ENCODE measurements at places on chromosomes 3 and 15.
A peak's percentile ranks its signal among the peaks of the same experiment; 100 is the strongest.

GRCh38 chr15:96374499-96374898, 44.0 kb downstream of the NR2F2 start:
- no peak for DNase-seq

GRCh38 chr3:191353022-191353777, 22.9 kb upstream of the UTS2B start:
- DNase-seq: no peak

GRCh38 chr15:49718234-49718633, 97.4 kb downstream of the DTWD1 start:
- no peak for DNase-seq

GRCh38 chr15:90638963-90639362, 78.2 kb upstream of the BLM start:
- DNase-seq: no peak

DNA sequence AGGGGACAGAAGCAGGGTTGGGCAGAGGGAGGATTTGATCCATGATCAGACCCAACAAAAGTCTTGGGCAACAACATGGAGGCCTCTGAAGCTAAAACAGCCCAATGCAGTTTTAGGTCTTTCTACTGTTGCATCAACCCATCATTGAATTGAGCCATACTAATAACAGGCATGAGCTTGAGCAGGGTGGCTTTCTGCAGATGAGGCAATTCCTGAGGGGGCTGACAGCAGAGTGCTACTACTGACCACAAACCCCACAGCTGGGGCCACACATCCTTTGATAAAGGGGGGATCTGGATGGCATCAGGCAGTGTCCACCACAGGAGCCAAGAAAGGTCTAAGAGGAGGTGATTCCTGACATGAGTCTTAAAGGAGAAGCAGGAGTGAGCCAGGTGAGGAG, 517.0 kb upstream of the PPP2R3A start:
- DNase-seq: no peak

DNA sequence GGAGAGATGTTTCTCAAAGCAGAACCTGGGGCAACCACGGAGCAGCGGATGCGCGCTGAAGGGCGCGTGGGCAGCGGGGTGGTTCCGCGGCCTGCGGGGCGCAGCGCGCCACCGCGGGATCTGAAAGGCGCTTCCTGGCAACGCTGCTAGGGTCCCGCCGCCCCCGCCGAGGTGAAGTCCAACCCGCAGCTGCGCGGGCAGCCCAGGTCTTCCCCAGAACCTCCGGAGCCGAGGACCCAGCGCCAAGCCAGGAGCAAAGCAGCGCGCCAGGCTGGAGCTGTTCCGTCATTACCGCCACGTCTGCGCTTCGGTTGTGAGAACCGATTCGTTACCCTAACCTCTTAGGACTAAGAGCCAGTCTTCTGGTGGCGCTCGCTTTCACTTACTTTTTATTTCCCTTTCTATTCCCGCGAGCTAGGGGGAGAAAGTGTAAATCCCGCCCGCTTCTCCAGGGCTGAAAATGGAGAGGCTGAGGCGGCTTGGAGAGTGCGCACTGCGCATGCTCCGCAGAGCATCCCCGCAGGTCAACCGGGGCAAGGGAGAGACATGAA, 3.2 kb upstream of the GABRG3 start:
- peak; percentile 23 for DNase-seq

DNA sequence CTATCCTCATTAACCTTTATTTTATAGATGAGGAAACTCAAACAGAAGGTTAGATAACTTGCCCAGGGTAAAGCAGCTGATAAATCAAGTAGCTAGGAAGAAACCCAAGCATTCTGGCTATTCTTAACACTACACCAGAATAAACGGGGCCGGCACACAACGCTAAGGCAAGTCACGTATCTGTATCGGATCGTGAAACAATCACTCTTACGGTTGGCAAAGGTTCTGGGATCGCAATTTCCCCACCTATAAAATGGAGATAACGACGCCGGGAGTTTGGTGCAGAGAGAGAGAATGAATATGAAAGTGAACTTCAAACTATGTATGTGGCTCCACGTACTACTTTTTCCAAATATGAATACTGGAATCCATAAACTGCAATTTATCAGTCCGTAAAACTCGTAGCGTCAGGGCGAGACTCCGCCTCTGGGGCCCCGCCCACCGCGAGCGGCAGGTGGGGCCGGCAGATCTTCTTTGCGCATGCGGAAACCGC, 252 bp upstream of the ARMC8 start:
- peak; percentile 57 for DNase-seq

DNA sequence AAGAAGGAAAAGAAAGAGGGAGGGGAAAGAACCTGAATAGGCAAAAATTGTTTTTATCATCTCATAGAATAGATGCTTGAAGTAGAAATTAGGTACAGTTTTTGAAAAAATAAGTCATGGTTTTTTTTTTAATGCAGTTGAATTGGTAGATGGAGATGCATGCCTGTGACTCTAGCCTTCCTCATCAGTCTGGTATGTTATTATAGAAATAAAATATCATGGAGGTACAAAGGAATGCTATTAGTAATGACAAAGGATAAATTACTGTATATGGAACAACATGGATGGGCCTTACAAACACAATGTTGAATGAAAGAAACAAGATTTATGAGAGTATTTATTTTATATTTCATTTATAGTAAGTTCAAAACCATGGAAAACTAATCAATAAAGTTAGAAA, 162.4 kb upstream of the GALNT15 start:
- DNase-seq: no peak

- no peak for DNase-seq
Observed at GRCh38 chr3:151197981-151198767, 4.8 kb downstream of the GPR171 start.

DNA sequence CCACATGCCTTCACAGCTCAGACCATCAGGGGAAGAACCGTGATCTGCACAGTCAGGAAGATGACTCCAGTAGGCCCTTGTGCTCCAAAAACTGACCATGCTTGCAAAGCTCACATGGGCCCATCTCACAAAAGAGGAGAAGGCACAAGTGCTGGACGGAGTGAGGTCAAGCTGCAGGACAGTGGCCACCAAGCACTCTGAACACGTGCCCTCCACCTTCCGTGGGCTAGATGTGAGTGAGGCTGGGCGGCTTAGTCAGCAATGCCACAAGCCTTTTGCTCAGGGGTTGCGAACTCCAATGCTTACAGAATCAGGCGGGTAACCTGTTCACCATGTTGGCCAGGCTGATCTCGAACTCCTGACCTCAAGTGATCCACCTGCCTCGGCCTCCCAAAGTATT, 70.9 kb downstream of the SCN5A start:
- no peak for DNase-seq

- no peak for DNase-seq
Observed at GRCh38 chr3:177357352-177358090, 160.2 kb upstream of the TBL1XR1 start.

GRCh38 chr3:179671747-179672242, 19.0 kb downstream of the USP13 start:
- DNase-seq: no peak

DNA sequence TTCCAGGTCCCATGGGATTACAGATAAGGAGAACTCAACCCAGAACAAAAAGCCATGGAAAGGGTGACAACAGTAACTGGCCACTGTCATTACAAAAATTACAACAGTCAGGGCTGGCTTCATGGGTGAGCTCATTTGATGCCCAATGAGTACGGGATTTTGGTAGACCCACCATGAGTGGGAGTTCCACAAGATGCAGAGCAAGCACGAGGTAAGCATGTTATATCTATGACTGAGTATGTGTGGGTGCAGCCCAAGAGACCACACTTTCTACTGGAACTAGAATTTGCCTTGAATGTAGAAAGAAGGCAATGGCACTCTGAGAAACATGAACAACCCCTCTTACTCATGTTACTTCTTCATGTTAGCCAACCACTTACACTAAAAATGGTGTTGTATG, 83.3 kb downstream of the IGF2BP2 start:
- no peak for DNase-seq

- DNase-seq: peak; percentile 54
Observed at GRCh38 chr15:77599899-77600298, 32.8 kb downstream of the LINGO1 start.

DNA sequence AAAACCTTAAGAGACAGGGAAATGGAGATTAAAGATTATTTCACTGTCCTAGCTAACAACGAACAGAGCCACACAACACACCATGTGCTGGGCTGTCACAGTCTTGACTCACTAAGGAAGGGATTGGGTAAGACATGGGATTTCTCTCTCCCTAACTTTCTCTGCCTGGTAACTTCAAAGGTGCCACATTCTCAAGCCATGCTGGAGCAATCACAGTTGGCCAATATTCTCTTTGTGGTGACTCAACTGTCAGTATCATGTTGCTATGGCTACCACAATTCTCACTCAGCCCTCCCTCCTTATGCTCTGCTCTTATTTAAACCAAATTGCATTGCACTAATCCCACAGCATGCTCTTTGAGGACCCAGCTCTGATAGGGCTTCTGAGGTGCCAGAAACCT, 74.0 kb downstream of the OXNAD1 start:
- DNase-seq: peak; percentile 51

- DNase-seq: no peak
Observed at GRCh38 chr3:62636235-62636826, 238.9 kb downstream of the CADPS start.

Data from NCI-H524 treated with DMSO at 0.1 percent for 48 hours (cell line).